HCEC 1CT (cell line): ENCODE measurements at places on chromosomes 1 and 21.

DNA sequence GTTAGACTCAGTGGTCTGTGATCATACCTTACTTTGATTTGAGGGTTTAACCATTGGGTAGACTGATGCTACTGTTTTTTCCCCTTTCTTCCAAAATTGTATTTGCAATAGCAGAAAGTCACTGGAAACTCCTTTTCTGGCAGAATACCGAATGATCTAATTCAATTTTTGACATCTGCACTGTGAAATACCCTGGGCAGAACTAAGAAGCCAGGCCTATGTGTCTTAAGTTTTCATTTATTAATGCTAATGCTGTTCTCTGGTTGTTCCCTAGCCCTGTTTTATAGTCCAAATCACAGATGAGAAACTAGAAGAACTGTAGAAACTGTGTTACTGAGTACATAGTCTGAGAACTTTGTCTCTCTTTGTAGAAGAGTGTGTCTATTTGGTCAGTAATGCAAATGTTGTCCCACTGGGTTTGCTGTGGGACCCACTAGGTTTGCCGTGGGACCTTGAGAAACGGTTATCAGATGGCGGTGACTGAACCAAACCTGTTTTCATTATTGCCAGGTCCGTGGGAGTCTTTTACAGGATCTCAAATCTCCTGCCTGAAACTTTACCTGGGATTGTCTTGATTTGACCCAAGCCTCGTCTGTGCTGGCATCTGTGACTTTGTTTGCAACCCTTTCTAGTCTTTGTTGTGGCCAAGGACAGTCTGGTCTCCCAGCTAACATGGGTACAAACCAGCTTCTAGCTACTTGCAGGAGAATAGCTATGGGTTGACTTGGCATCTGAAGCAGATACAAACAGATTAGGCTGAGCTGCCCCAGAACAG, 41.4 kb downstream of the PEX14 start:
- DNase-seq: no peak

GRCh38 chr1:145759721-145760120, 40.4 kb downstream of the CD160 start:
- DNase-seq: no peak

DNA sequence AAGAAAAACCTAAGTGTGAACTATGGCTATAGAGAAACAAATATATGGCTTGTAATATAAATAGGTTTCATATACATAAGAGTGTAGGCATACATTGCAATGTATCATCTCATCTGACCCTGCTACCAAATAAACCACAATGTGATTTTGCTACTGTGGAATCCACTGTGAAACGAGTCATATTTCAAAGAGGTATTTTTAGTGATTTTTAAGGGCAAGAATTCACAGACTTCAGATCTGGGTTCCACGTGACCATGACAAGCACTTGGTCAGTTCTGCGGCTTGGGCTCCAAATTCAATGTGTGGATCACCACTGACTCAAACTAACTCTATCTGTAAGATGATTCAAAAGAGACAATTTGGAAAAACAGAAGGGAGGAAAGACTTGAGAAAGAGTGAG, 147.0 kb upstream of the ERG start:
- peak; percentile 95 for DNase-seq

GRCh38 chr1:7084232-7084894, 299.1 kb downstream of the CAMTA1 start:
- no peak for DNase-seq

DNA sequence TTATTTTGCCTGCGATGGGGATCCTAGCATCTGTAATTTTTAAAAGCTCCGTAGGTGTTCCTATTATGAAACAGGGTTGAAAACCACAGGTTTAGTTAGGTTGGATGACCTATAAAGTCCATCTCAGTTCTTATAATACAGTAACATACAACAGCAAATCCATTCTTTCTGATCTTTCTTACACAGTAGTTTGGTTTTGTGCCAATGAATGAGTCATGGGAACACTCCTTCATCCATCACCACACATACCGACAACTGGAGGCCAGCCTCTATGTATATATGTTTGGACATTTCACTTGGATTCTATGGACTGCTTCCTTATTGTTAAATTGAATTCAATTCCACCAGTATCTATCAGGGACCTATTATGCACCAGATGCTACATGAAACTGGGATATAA, 118.4 kb upstream of the L1TD1 start:
- peak; percentile 39 for DNase-seq

DNA sequence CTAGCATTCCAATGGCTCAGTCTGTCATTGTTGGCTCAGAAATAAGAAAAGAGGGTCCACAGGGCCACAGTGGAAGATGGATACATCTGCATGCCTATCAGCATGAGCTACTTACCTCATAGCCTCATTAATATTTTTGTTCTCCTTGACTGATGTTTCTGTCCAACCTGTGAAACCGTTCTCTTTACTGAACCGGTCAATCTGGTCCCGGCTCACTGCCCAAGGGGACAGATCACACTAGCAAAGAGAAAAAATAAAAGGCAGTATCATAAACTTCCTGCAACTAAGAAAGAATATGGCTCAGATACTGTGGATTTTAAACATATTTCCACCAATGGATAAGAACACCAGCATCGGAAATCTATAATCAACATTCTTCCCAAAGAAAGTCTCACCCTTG, 4.7 kb downstream of the RAB29 start:
- DNase-seq: no peak

DNA sequence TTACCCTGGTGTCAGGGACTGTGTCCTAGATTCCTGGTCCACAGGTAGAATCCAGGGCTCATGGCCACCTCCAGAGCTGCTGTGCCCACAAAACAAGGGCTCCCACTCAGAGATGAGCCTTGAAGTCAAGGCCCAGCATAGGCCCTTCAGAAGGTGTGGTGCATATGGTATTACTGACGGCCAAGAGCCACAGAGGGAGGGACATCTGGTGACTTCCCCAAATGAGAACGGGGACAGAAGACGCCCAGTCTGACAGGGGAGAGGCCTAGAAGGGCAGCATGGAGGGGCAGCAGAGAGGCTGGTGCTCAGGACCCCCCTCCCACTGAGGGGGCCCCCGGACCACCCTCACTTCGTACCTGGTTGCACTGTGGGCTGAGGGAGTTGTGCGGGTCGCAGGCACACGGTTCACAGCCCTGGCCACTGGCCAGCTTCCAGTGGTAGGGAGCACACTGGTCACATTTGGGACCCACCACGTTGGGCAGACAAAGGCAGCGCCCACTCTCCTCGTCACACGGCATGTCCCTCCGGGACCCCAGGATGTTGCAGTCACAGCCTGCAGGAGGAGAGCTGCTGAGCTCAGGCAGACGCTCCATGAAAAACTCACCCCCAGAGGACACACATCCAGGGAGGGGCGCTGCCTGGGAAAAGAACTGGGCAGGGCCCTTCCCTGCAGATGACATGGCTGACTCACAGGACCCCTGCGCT, 25.0 kb downstream of the LAMB3 start:
- DNase-seq: no peak

GRCh38 chr1:205610901-205611466, 20.8 kb downstream of the ELK4 start:
- no peak for DNase-seq

- no peak for DNase-seq
Measured at GRCh38 chr1:83017276-83017675, 981.7 kb downstream of the TTLL7 start.

GRCh38 chr1:228515200-228515834, 28.1 kb downstream of the RNF187 start:
- peak; percentile 43 for DNase-seq

GRCh38 chr1:2462819-2463218, 13.3 kb upstream of the PLCH2 start:
- no peak for DNase-seq

GRCh38 chr1:21564521-21565095, 55.4 kb downstream of the ALPL start:
- DNase-seq: peak; percentile 39

DNA sequence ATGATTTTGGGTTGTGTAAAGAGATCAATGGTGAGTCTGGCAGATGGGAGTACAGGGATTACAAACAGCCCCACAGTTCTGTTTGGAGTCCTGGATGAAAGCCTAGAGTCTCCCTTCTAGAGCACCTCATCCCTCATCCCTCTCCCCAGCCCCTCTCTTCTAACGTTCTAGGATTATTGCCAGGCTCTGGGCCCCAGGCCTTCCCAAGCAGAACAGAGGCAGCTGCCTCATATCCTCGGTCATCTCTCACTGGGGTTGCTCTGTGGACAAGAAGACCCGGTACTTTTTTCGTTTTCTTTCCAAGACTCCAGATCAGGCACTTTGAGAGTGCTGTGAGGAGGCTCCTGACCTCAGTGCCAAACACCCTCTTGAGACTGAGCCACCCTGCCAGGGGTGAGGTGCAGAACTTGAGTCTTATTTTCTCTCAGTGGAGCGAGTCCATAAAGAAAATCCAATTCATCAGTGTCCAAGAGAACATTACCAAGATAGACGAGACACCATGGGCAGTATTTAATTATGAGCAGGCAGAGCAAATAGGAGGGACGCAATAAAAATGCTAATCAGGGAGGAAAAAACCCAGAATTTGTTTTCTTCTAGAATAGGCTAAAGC, 17.1 kb upstream of the KCND3 start:
- no peak for DNase-seq

- no peak for DNase-seq
Measured at GRCh38 chr1:173758980-173759379, 44.2 kb downstream of the KLHL20 start.

GRCh38 chr1:29303201-29304024, 67.1 kb downstream of the PTPRU start:
- DNase-seq: no peak
